MG63 (cell line): ENCODE measurements at places on chromosomes 7 and 10. TPM values are rescaled to one million over a fixed set of nuclear protein-coding genes. Genes with fewer than 3 reads are reported as not detected.

The PSMG3 gene
- total RNA-seq = 37.9 and 95.1 TPM in 2 replicates

The TAF3 gene
- 0.92 and 4.4 TPM in 2 replicates for total RNA-seq

GRCh38 chr7:126699707-126700106 lies 553.0 kb downstream of the GRM8 start:
- DNase-seq = no peak

DNA sequence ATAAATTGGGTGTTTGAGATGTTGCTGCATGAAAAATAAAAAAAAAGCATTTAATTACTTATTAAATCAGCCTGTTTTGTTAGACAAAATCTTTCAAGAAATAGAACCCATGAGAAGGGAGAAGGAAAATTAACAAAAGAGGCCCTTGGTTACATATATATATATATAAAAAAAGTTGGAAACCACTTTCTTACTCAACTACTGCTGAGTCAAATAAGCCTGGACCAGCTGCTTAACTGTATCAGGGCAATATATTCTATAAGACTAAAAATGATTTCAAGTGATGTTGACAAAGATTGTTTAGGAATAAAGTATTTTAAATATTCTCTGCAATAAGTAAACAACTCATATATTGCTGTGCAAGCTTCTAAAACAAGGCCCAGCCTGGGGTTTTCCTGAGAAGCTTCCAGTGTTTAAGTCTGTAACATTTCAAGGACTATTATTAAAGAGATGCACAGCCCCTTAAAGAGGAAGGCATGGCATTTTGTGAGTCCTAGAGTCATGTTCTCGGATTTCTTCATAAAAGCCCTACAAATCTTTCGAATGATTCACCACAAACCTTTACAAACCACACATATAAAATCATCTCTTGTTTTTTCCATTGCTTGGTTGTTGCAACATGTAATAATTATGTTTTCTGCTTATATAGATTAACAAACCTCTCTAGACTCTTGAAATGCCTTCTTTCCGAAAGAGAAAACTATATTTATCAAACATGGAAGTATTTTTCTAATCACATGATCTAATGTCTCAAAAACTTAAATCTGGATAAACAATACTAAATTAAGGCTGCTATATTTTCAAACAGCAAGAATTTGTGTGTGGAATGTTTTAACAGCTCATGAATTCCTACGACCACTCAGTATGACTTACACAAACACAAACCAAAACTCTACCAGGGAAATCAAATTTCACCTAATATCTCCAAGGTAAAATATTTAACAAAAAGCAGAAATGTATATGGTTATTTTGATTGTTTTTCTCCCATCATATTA lies 14.3 kb downstream of the JAZF1 start:
- no peak for DNase-seq

The ARID5B gene
- 12.8 and 15.3 TPM in 2 replicates for total RNA-seq

GRCh38 chr10:52474265-52474664 lies 160.2 kb downstream of the DKK1 start:
- no peak for DNase-seq

The CNPY1 gene
- total RNA-seq = not detected in 2 replicates

The ZPBP gene
- total RNA-seq = not detected in 2 replicates
